ENCODE measurements at places on chromosomes 12 and 14.

DNA sequence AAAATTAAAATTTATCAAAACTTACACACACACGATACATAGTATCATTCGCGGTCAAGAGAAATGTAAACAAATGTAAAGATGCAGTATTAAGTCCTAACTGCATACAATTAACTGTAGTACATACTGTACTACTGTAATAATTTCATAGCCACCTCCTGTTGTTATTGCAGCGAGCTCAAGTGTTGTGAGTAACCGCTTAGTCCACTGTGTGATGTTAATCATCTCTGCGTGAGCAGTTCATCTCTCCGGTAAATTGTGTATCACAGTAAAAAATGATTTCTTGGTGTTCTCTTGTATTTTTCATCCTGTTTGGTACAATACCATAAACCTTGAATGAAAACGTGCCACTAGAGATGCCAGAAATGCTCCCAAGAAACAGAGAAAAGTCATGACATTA, 6.5 kb downstream of the EPS8 start:
- no peak for DNase-seq

GRCh38 chr12:71300772-71301675, 138.6 kb upstream of the LGR5 start:
- DNase-seq: no peak

DNA sequence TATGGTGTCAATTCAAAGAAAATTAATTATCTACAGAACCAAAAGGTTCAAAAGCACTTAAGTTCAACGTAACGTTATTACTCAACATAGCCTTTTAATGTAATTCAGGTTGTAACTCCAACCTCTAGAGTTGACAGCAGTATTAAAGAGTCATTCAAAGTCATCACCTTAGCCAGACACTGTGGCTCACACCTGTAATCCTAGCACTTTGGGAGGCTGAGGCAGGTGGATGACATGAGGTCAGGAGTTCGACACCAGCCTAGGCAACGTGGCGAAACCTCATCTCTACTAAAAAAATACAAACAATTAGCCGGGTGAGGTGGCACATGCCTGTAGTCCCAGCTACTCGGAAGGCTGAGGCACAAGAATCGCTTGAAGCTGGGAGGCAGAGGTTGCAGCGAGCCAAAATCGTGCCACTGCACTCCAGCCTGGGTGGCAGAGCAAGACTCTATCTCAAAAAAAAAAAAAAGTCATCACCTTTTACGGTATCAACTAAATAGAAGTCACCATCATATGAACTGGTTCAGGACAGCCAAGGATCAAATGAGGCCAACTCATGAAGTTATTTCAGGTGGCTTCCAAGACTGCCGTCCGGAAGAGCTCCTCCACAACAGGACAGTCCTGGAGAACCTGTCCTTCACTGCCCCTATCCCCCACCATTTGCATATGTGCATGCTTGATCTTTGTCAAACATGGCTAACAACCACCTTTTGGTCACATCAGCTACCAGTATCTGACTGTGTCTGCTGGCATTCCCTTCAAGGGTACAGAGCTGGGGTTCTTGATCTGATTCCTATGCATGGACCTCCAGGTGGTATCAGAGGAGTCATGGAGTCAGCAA, 4.2 kb downstream of the PPTC7 start:
- no peak for DNase-seq

- no peak for DNase-seq
Observed at GRCh38 chr12:48129376-48129775, 10.2 kb downstream of the PFKM start.

GRCh38 chr12:109595321-109595902, 21.8 kb downstream of the MVK start:
- DNase-seq: no peak

GRCh38 chr14:57610631-57611030, 117.0 kb upstream of the CCDC198 start:
- no peak for DNase-seq

- no peak for DNase-seq
Observed at GRCh38 chr14:67514650-67515385, 18.3 kb upstream of the PLEKHH1 start.

GRCh38 chr14:41749429-41749828, 142.8 kb downstream of the LRFN5 start:
- no peak for DNase-seq

- no peak for DNase-seq
Observed at GRCh38 chr12:132798836-132799235, 29.8 kb downstream of the GOLGA3 start.

Measured in activated CD8-positive, alpha-beta memory T cell treated with anti-CD3 and anti-CD28 coated beads for 1 hour (primary cell).